Placental pericyte (primary cell): ENCODE measurements at places on chromosomes 2 and 18. TPM values are rescaled to one million over a fixed set of nuclear protein-coding genes. Genes with fewer than 3 reads are reported as not detected.

The MYO5B gene
- 0.66 and 0.72 TPM in 2 replicates for total RNA-seq

The SERPINB5 gene
- 0.14 TPM in 1 of 2 replicates, not detected in the other for total RNA-seq

The CHST10 gene
- total RNA-seq = 10.6 and 13.3 TPM in 2 replicates

The ARHGAP15 gene
- not detected in 2 replicates for total RNA-seq

The PUM2 gene
- total RNA-seq = 39.0 and 52.1 TPM in 2 replicates

The PCARE gene
- total RNA-seq = not detected in 2 replicates

The ABCG8 gene
- not detected in 2 replicates for total RNA-seq

The INPP5D gene
- total RNA-seq = 0.14 and 1.3 TPM in 2 replicates

The SCG2 gene
- total RNA-seq = 3.0 and 5.3 TPM in 2 replicates

The CNTNAP5 gene
- not detected in 2 replicates for total RNA-seq

The ANTXR1 gene
- total RNA-seq = 170 and 253 TPM in 2 replicates

The UNC80 gene
- not detected in 2 replicates for total RNA-seq

The SERPINB2 gene
- total RNA-seq = 211 and 212 TPM in 2 replicates

The CPLX4 gene
- total RNA-seq = not detected in 2 replicates

The TTN gene
- under 0.01 TPM in 2 replicates for total RNA-seq

The TNS1 gene
- 48.1 and 164 TPM in 2 replicates for total RNA-seq

The RPIA gene
- total RNA-seq = 8.3 and 9.0 TPM in 2 replicates

The LIMS3 gene
- 3.1 and 22.0 TPM in 2 replicates for total RNA-seq

The FOXD4L1 gene
- total RNA-seq = under 0.01 and 0.14 TPM in 2 replicates

The AUP1 gene
- 96.1 and 152 TPM in 2 replicates for total RNA-seq

The CCDC102B gene
- 5.0 and 16.0 TPM in 2 replicates for total RNA-seq

The PIEZO2 gene
- total RNA-seq = 21.2 and 23.2 TPM in 2 replicates

The SH3YL1 gene
- 25.2 and 28.4 TPM in 2 replicates for total RNA-seq

The FOXI3 gene
- not detected in 2 replicates for total RNA-seq

The DPP10 gene
- not detected in 2 replicates for total RNA-seq

The MAB21L4 gene
- total RNA-seq = not detected in 2 replicates

The KDM3A gene
- total RNA-seq = 16.0 and 27.8 TPM in 2 replicates

The GALNT13 gene
- total RNA-seq = under 0.01 and 0.14 TPM in 2 replicates

The GTF2A1L gene
- total RNA-seq = 0.43 and 0.66 TPM in 2 replicates
